SJSA1 (cell line): ENCODE measurements at places on chromosomes 16 and 17. TPM values are rescaled to one million over a fixed set of nuclear protein-coding genes. Genes with fewer than 3 reads are reported as not detected.

GRCh38 chr16:85649411-85650134, 36.5 kb downstream of the GSE1 start:
- DNase-seq = no peak
- H3K4me3 ChIP-seq = no peak overlapping the region
- peaks cover 25% of the 10 kb centered on the region for H3K36me3 ChIP-seq
- H3K27ac ChIP-seq = no peak overlapping the region
- H3K27me3 ChIP-seq = no peaks in the 10 kb centered on the region

- peaks cover 18% of the 10 kb centered on the region for H3K27me3 ChIP-seq
- no peaks in the 10 kb centered on the region for H3K4me1 ChIP-seq
- no peak for DNase-seq
- no peaks in the 10 kb centered on the region for H3K36me3 ChIP-seq
- H3K4me3 ChIP-seq = no peak overlapping the region
Measured at GRCh38 chr16:68739964-68740627, 3.0 kb downstream of the CDH1 start.

DNA sequence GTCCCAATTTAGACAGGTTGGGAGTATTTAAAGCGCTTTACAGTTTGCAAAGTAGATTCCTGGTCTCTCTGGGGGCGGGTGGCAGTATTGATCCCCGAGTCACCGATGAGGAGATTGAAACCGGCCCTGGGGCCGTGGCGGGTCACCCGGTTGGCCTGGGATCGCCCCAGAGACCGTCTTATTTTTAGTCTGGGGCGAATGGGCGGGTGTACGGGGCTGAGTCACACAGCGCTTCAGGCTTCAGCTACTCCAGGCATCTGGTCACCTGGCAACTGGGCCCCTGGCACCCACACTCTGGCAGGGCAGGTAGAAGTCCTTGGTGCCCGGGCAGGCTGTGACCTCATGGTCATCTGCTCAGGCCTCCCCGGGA, 669 bp downstream of the MIEF2 start:
- peak overlapping the region; percentile 34 for H3K27ac ChIP-seq
- H3K36me3 ChIP-seq = peaks cover 48% of the 10 kb centered on the region
- no peak for DNase-seq
- H3K4me1 ChIP-seq = peaks cover 37% of the 10 kb centered on the region
- H3K27me3 ChIP-seq = no peaks in the 10 kb centered on the region

DNA sequence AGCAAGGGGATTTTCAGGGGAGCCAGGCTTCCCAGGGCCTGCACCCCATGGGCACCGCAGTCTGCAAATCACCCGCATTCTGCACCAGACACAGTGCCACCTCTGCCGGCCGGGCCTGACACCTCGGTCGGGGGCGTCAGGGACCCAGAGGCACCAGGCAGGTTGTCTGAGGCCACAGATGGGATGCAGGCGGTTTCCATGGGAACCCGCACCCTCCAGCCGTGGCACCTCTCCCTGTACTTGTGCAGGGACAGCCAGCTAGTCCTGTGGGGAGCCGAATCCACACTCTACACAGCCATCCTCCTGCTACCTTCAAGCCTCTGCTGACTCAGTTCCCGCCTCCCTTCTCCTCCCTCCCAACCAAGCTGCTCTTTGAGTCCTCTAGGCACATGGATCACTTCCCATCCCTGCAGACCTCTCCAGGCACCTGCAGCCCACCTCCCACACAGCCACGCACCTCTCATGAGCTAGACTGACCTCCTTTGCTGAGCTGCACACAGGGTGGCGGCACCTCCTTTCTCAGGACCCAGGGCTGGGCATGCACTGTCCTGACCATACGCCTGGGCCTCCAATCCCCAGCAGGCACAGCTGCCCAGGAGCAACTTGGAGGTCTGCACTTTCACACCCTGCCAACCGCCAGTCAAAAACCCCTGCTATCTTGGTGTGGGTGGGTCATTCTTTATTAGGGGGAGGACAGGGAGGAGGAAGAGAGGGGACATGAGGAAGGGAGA, 119.5 kb downstream of the C16orf78 start:
- H3K4me3 ChIP-seq = no peak overlapping the region
- peaks cover 5% of the 10 kb centered on the region for H3K4me1 ChIP-seq
- no peak overlapping the region for H3K27ac ChIP-seq
- no peaks in the 10 kb centered on the region for H3K27me3 ChIP-seq
- no peaks in the 10 kb centered on the region for H3K36me3 ChIP-seq

- no peaks in the 10 kb centered on the region for H3K4me1 ChIP-seq
- no peak overlapping the region for H3K27ac ChIP-seq
- no peak overlapping the region for H3K4me3 ChIP-seq
- H3K27me3 ChIP-seq = no peaks in the 10 kb centered on the region
- H3K36me3 ChIP-seq = no peaks in the 10 kb centered on the region
- no peak for DNase-seq
Measured at GRCh38 chr16:8172551-8172950, 417.8 kb downstream of the TMEM114 start.

MPO gene
- total RNA-seq = not detected in 2 replicates
